Suprapubic skin (tissue), 4 donors: ENCODE measurements at places on chromosomes 12 and 14. TPM values are rescaled to one million over a fixed set of nuclear protein-coding genes. Genes with fewer than 3 reads are reported as not detected.

Gene SLC17A8
- not detected for total RNA-seq

Gene PROX2
- 0.97 TPM for total RNA-seq

Gene KCNJ8
- 2.5 TPM for total RNA-seq

Gene TMEM263
- 13.3 TPM for total RNA-seq

GRCh38 chr12:91441246-91441645, 258.6 kb upstream of the DCN start:
- no peak for DNase-seq

GRCh38 chr12:28209782-28210181, 19.5 kb downstream of the CCDC91 start:
- DNase-seq: no peak
